ENCODE measurements at places on chromosomes 2 and 18.

GRCh38 chr2:96489663-96490062, 15.5 kb downstream of the NEURL3 start:
- no peak for DNase-seq

- no peak for DNase-seq
These were observed 19.7 kb upstream of the GNAL start for GRCh38 chr18:11669271-11669947.

GRCh38 chr2:132387126-132387525, 29.5 kb upstream of the GPR39 start:
- DNase-seq: no peak

- DNase-seq: no peak
These were observed 9.5 kb downstream of the ACTG2 start for GRCh38 chr2:73902284-73902683.

DNA sequence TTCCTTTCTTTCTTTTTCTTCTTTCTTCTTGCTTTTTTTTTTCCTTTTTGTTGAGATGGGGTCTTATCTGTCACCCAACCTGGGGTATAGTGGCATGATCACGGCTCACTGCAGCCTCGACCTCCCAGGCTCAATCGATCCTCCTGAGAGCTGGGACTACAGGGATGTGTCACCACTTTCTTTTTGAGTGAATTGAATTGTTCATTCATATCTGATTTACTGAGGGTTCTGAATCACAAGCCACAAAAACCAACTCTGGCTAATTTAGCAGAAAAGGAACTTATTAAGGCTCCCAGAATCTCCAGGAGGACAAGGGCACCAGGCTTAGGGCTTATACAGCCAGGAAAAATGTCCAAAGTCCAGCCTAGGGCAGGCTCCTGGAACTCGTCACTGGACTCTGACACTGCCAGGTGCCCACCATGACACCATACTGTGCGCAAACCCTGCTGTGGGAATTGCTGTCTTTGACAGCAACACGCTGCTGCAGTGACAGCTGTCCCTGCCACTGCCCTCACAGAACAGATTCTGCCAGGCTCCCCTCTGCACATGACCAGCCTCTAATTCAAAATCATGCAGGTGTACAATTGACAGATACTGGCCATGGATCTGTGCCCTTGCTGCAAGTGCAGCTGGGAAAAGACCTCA, 42.9 kb upstream of the EML6 start:
- no peak for DNase-seq

DNA sequence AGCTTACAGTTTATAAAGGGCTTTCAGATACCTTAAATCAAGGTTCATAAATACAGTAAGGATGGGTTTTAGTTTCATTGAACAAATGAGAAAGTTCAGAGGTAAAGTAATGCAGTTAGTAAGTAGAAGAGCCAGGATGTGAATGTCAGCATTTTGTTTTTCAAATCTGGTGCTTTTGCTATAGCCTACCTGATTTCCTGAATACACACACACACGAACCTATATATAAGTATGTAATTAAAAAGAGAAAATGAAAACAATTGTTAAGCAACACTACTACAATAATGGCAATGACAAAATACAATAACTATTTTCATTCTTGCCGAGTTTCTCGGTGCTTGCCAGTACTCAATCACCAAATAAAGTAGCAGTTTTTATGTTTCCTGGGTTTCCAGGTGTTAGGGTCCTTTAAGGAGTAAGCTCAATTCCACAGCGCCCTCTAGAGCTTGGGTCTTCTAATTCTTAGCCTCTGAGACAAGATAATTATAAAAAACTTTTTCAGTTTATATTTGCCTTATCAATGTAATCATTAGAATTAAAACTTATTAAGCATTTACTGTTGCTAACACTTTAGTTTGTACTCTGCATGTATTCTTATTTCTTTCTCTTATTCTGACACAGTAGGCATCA, 512.9 kb upstream of the ACVR2A start:
- DNase-seq: no peak

- no peak for DNase-seq
These were observed 13.0 kb upstream of the TET3 start for GRCh38 chr2:73971722-73972121.

GRCh38 chr18:23669202-23669766, 6.6 kb upstream of the ANKRD29 start:
- DNase-seq: no peak

- DNase-seq: no peak
These were observed 178.9 kb downstream of the LNPK start for GRCh38 chr2:175823002-175823706.

DNA sequence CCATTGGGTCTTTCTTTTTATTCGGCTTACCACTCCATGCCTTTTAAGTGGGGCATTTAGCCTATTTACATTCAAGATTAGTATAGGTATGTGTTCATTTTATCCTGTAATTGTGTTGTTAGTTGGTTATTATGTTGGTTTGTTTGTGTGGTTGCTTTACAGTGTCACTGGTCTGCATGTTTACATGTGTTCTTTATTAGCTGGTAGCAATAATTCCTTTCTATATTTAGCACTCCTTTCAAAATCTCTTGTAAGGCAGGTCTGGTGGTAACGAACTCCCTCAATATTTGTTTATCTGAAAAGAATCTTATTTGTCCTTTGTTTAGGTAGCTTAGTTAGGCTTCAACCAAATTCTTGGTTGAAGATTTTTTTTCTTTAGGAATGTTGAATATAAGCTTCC, 68.7 kb upstream of the XDH start:
- DNase-seq: no peak

All from effector memory CD8-positive, alpha-beta T cell (primary cell).